ENCODE measurements at places on chromosomes 11 and 22.

GRCh38 chr11:17898071-17898470 is 114.8 kb downstream of the SERGEF start:
- no peak for DNase-seq

GRCh38 chr11:77207019-77207485 is 79.0 kb downstream of the MYO7A start:
- no peak for DNase-seq

DNA sequence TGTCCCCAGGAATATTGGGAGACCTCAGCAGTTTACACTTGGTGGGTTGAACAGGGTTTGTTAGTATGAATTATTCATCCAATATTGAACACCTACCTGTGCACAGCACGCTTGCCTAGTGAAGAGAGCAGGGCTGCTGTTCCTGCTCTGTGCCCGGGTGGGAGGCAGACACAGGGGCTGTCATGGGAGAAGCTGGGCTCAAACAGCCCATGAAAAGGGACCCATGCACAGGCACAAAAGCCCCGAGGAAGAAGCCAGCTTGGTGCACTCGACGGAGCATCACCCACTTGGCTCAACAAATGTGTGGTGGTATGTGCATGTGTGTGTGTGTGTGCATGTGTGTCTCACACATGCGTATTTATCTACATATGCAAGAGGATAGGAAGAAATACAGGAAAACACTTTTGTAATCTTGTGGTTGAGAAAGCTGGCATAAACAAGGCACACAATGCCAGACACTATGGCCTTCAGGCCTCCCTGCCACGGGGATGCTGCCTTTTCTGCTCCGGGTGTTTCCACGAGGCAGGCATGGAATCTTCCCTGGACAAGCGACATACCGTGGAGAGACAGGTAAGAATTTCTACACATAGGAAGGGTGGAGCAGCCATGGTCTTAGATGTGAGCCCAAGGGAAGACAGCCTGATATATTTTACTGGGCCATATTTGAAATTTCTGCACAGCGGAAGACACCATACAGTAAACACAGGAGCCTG is 5.0 kb upstream of the APOBEC3A start:
- DNase-seq = no peak

GRCh38 chr11:120135838-120136237 is 2.1 kb downstream of the TRIM29 start:
- DNase-seq = no peak

GRCh38 chr11:107619926-107620325 is 29.0 kb downstream of the ELMOD1 start:
- DNase-seq = no peak

GRCh38 chr22:23913306-23913660 is 19.1 kb downstream of the MIF start:
- DNase-seq = no peak

GRCh38 chr22:45688600-45689080 is 17.0 kb downstream of the ATXN10 start:
- DNase-seq = no peak

- DNase-seq = no peak
Measured at GRCh38 chr22:50243685-50244419, 971 bp downstream of the TUBGCP6 start.

GRCh38 chr11:56624661-56625110 is 10.0 kb upstream of the OR5M1 start:
- DNase-seq = peak; percentile 68

DNA sequence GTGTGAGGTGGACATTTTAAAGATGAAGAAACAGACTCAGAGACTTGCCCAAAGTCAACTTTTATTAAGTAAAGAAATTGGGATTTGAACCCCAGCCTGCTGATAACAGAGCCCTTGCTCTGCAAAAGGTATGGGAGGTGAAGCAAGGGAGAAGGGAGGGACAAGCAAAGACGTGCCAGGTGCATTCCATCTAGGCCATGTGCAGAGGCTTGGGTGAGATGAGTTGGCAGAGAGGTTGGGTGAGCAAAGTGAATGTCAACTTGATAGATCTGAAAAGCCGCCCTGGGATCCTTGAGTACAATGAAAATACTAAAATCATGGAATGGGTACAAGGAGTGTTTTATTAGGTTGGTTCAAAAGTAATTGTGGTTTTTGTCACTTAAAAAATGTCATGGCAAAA is 341.3 kb downstream of the CADM1 start:
- DNase-seq = no peak

- no peak for DNase-seq
Measured at GRCh38 chr11:20488352-20488751, 100.8 kb downstream of the PRMT3 start.

DNA sequence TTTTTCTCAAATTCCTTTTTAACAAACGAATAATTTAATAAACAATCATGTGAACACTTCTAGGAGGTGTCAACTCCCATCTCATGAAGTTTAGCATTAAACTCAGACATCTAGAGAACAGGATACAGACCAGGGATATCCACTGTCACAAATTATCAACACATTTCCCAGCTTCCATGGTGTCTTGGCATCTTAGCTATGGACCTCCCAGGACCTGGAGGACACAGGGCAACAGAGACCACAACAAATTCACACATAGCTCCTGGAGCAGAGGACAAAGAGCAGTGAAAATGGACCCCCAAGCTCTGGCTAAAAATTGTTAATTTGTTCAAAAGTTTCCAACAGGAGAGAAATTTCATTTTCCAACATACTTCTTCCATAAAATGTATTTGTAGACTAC is 102.2 kb downstream of the SGSM3 start:
- DNase-seq = no peak

DNA sequence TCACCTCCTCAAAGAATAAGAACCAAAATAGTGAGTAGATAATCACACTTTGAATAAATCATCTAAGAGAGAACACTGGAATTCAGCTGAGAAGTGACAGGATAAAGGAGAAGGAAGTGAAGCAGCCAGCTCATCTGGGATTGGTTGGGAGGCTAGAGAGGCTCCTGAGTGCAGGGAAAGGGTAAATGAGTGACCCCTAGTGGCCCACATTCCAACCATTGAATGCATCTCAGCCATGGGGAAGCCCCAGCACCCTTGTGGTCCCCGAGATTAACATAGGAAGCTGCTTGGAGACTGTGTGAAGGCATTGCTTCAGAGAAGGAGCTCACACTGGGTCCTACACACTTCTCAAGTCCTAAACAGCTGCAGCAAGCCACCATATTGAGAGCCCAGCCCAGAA is 82.3 kb downstream of the JRKL start:
- no peak for DNase-seq

DNA sequence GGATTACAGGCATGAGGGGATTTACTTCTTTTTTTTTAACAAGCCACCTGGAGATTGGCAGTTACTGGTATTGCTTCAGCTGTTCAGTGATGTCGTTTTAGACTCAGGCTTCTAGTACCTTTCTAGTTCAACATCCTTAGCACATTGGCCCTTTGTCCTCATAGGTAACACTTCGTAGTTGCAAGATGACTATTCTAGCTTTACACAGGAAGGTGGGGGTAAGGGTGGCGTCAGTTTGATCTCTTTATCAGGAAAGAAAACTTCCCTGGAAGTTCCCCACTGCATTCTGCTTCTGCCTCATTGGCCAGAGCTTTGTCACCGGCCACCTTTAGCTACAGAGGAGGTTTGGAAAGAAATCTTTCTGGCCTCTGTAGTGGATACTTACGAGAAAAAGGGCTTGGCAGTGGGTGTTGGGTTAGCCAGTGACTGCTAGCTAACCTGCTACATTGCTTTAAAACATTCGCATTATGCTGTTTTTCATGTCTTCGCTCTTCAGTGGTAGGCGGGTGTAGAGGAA is 40.7 kb downstream of the SFI1 start:
- no peak for DNase-seq

DNA sequence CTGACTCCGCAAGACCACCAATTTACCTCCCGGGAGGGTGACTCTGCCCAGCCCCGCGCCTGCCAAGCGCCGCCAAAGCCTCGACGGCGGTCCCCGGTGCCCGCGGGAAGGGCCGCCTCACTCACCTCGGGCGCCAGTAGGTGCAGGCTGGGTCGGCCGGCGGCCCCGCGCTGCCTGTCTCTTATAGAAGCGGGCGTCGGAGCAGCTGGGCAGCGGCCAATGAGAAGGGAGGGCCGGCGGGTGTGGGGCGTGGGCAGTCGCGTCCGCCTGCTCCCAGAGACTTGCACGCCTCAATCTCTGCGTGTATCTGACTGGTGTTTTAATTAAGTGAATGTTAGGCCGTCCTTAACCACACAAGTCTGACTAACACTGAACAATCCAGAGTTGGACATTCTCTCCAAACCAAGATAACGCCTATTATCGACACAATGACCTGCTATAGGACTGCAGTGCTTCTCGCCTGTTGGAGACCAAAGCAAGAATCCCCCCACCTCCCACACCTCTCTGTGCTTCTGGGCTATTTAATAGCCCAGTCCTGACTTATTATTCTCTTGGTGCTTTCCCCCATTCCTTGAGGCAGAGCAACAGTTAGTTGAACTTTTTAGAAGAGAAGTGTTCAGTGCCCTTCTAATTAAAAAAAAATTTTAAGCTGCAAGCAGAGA is at the start of gene TPH1:
TSS of gene TPH1 (minus strand) at position 154 of the 662 bp plus-strand sequence. CDS start 5,507 bp downstream, outside the sequence.
- peak; percentile 79 for DNase-seq

GRCh38 chr11:134915212-134915611 is 503.2 kb upstream of the B3GAT1 start:
- no peak for DNase-seq

DNA sequence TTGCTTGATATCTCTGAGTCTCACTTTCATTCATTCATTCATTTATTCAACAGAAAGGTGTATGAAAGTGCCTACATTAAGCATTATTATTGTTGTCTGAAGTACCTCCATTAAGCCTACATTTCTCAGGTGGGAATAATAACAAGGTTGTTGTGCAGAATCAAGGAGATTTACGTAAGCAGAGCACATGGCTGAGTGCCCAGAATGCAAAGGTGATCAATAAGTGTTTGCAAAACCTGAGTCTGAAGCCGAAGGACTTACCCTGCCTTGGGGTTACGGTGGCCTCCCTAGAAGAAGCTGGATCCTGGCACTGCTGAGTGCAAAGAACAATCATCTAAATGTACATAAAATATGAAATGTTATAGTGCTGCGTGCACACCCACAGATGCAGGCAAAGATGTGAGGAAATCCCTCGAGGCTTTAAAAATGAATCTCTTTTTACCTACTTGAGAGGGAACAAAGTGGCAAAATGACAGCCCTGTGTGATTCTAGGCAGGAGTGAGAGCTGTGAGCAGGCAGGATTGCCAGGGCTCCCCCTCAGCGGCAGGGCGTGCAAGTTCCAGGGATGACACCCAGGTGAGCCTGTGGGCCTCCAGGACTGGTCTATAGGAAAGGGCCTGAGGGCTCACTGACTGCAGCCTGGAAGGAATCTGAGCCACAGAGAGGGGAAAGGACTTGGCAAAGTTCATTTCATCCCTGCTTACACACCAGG is 133.1 kb upstream of the TBCEL start:
- DNase-seq = no peak

Measured in neural progenitor cell (in vitro differentiated cells).